ENCODE measurements at places on chromosomes 7 and 10. TPM values are rescaled to one million over a fixed set of nuclear protein-coding genes. Genes with fewer than 3 reads are reported as not detected.

Gene CYP17A1
- not detected for total RNA-seq

Gene GHRHR
- 6.5 TPM for total RNA-seq

Gene CDNF
- total RNA-seq, result 0.32 TPM

Gene ITIH5
- 7.6 TPM for total RNA-seq

Gene CABCOCO1
- not detected for total RNA-seq

Gene ODAD2
- total RNA-seq, result 4.1 TPM

Gene AGBL3
- total RNA-seq, result 1.9 TPM

Gene EN2
- total RNA-seq, result not detected

Gene PRRT4
- 0.34 TPM for total RNA-seq

DNA sequence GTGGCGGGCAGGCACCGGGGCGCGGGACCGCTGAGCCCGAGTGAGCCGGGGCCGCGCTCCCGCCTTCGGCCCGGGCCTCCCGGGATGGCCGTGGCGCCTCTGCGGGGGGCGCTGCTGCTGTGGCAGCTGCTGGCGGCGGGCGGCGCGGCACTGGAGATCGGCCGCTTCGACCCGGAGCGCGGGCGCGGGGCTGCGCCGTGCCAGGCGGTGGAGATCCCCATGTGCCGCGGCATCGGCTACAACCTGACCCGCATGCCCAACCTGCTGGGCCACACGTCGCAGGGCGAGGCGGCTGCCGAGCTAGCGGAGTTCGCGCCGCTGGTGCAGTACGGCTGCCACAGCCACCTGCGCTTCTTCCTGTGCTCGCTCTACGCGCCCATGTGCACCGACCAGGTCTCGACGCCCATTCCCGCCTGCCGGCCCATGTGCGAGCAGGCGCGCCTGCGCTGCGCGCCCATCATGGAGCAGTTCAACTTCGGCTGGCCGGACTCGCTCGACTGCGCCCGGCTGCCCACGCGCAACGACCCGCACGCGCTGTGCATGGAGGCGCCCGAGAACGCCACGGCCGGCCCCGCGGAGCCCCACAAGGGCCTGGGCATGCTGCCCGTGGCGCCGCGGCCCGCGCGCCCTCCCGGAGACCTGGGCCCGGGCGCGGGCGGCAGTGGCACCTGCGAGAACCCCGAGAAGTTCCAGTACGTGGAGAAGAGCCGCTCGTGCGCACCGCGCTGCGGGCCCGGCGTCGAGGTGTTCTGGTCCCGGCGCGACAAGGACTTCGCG lies 534 bp downstream of the FZD9 start:
- peak; percentile 36 for DNase-seq

DNA sequence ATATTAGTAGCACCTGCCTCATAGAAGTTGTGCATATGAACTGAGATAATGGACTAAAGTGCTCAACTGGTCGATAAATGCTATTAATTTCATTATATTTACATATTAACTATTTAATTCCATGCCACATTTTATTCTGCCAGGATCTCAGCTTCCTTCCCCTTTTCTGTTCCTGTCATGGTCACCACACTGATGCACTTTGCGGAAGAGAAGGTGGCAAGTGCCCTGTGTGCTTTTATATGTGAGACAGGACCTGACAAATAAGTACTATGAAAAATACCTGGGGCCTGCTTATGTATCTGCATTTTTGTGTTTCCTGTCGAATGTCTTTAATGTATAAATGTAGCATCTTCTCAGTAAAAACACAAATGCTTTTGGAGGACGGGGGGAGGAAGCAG lies 12.2 kb downstream of the ATP6V0E2 start:
- DNase-seq, result no peak

- no peak for DNase-seq
Observed at GRCh38 chr7:127411176-127411575, 18.7 kb upstream of the ZNF800 start.

- DNase-seq, result no peak
Observed at GRCh38 chr10:53458007-53458406, 685.4 kb upstream of the MBL2 start.

DNA sequence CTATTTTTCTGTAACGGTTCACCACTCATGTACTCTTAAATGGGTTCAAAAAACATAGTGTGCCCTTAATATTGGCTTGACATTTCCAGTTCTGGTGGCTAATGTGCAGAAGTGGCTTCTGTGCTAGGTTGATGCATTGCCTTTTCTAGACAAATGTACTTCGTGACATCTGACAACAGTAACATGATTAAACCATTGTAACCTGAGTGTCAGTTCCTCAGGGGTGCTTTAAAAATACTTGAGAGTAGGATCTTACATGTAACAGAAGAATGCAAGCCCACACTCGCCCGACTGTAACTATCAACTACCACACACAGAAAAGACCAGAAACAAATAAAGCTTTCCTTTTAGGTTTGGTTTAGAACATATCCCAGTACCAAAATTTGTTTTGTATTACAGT lies 393.4 kb upstream of the NFE2L3 start:
- no peak for DNase-seq

DNA sequence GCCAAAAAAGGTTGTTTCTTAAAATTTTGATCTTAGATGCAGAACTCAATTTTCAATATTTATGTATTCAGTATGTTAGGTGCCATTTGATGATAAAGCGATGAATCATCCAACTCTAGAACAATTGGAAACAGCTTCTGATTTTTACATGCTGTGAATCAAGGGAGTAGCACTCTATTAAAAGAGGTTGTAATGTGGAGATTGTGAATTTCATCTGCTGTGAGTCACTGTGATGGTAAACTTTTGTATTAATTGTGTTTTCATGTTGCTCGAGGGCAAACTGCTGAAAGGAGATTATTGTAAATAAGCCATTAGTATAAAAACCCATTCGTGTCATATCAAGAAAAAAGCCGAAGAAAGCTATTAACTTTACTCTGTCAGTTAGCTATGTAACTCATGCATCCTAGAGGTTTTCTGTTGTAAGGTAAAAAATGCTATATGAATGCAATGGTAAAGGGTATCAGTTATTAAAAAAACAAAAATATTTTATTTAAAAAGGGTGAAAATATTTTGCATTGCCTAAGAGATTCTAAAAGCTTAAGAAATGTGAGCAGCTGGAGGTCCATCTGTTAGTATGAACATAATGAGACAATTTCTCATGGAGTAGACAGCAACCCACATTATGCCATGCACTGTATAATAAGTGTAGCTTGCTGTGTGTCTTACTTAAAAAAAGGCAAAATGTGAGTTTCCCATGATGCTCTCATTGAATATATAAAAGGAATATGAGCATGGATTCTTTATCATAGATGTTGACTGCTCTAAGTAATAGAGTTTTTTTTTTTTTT lies 511.0 kb upstream of the PCDH15 start:
- no peak for DNase-seq

DNA sequence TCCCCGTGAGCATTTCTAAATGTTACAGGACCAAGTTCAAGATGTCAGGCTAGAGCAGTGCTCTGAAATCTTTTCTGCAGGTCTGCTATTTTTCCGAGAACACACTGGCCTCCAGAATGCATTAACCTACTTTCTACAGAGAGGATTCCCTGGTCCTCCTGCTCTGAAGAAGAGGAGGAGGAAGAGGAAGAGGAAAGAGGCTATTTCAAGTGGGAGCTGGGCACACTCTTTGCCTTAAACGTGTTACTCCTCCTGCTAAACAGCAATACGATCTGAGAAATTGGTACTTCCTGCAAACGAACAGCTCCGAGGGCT lies 157.4 kb downstream of the FRMD4A start:
- no peak for DNase-seq

DNA sequence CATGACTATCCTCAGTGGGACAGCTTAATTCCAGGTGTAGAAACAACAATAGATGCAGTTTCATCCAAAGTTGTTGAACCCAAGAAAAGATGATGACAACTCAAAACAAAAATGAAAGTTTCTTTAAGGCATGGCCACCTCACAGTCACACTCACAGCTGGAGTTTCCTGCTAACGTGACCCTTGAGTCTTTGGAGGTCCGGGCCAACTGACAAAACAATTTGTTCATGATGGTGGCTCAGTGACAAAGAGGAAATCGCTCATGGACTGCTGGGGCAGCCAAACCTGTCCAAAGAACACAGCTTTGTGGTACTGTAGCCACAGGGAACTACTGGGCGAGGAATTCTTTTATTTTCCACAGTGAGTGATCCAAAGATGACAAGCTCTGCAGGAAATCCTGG lies 96.0 kb upstream of the JCAD start:
- DNase-seq, result no peak

DNA sequence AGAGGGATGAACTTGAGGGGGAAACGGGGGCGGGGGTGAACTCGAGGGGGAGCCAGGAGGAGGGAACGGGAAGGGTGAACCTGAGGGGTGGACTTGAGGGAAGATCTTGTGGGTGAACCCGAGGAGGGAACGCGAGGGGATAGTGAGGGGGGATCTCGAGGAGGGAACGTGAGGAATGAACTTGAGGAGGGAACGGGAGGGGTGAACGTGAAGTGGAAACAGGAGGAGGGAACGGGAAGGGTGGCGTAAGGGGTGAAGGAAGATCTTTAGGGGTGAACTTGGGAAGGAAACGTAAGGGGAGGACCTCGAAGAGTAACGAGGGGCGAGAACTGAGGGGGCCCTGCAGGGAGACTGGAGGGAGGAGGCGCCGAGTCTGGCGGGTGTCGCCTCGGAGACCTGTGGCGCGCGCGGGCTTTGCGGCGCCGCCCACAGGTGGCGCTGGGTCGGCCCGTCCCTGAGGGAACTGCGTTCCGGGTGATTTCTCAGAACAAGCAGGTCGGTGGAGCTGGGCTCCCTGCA lies 651 bp downstream of the MYO3A start:
- DNase-seq, result peak; percentile 71

DNA sequence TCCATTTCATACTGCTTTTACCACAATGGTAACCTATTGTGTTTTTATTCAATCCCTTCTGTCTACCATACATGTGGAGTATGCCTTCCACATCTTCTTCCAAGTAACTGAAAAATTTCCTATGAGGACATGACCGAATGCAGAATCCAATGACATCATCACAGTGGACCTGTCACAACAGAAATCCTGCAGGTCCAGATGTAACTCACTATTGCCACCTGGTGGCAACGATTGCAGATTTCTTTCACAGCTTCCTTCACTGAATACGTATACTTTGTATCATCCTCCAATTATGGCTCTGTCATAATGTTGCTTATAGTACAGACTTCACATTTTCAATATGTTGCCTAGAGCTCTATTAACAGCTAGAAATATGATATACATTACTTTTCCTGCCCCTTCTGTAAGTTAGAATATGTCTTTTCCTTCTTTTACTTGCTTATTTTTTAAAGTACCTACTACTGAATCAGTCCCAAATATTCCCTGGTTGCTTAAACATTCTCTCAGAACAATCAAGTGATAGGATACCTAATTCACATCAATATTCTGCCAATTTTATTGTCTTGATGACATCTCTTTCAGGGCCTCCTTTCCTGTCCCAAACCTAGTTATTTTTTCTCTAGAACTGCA lies 45.4 kb downstream of the SLC13A1 start:
- DNase-seq, result peak; percentile 34

- no peak for DNase-seq
Observed at GRCh38 chr10:89929282-89930026, 228.1 kb downstream of the KIF20B start.

GRCh38 chr7:142957723-142958122 lies 4.4 kb downstream of the KEL start:
- no peak for DNase-seq

GRCh38 chr7:50531928-50532327 lies 33.3 kb downstream of the DDC start:
- no peak for DNase-seq

DNA sequence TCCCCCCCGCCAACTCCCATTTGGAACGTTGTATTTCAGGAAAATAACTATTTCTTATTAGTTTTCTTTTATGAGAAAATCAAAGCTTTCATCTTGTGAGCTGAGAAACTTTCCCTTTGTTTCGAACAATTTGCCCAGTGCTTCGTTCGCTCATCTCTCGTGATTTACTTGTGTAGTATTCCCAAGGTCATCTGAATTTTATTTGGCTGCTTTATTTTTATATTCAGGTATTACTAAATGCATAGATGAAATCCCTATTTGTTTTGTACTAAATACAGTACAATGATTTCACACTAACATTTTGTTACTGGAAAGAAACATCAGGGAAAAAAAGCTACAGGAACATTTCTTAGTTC lies 12.0 kb upstream of the EBLN1 start:
- DNase-seq, result no peak

- no peak for DNase-seq
Observed at GRCh38 chr10:58998924-58999713, 177.3 kb upstream of the PHYHIPL start.

- DNase-seq, result no peak
Observed at GRCh38 chr10:3935933-3936359, 150.9 kb upstream of the KLF6 start.

DNA sequence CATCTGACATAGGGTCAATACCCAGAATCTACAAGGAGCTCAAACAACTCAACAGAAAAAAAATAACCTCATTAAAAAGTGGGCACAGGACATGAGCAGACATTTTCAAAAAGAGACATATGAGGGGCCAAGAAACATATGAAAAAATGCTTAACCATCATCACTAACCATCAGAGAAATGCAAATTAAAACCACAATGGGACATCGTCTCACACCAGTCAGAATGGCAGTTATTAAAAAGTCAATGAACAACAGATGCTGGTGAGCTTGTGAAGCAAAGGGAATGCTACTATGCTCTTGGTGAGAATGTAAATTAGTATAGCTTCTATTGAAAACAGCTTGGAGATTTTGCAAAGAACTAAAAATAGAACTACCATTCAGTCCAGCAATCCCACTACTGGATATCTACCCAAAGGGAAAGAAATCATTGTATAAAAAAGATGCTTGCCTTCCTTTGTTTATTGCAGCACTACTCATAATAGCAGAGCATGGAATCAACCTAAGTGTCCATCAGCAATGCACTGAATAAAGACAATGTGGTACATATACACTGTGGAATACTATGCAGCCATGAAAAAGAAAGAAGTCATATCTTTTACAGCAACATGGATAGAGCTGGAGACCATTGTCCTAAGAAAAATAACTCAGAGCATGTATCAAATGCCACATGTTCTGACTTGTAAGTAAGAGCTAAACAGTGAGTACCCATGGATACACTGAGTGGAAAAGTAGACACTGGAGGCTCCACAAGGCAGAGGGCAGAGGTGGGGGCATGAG lies 139.8 kb downstream of the ADARB2 start:
- no peak for DNase-seq

All from H1 (cell line).